ENCODE measurements at places on chromosomes 6 and 20.

GRCh38 chr20:57287007-57287880, 20.8 kb upstream of the BMP7 start:
- DNase-seq = no peak

DNA sequence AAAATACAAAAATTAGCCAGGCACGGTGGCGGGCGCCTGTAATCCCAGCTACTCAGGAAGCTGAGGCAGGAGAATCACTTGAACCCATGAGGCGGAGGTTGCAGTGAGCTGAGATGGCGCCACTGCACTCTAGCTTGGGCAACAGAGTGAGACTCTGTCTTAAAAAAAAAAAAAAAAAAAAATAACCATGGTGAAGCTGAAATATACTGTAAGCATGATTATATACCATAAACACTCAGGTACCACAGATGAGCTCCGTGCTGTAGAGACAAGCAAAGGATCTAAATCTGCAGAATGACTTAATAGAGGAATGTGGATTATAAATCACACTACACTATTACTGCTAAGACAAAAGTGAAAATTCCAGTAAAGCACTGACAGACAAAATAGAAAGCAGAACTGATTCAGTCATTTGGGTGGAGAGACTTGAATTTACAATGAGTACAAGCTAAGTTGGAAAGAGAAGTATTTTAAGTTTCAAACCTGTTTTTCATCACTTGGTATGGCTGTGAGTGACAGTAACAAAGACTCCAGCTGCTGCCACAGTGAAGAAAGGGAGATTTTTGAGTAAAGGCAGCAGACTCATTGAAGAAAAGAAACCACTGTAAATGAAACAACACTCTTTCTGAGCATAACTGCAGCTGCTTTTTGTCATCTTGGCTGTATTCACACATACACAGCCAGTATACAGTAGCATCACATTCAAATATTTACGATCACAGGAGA, 322.1 kb downstream of the RNGTT start:
- DNase-seq = no peak

DNA sequence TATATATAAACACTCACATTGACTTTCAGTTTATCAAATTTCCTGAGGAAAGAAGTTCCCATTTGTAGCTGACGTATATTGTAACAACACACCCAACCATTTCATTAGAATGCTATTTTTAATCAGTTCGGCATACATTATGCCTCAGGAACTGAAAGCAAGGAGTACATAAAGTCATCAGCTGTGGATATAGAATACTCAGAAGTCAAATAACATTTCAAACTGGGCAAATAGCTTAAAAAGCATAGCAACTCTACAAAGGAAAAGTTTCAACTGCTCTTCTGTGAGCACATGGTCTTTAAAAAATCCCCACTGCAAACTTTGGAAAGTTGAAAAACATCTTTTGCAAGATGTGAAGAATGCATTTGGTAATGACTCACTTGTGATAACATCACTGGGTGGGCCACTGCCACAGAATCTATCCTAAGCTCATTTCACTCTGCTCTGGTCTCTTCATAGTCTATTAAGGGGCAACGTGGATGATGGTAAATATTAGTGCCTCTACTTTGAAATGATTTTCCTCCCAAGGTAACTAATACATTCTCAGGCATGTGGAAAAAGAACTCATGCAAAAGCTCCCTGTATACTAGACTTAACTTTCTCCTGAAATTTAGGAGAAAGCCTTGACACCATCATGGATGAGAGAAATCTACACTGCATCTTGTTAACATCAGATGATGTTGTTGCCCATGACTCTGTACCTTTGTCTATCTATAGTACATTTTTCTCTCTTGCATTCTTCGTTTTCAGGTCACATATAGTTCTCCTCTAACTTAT, 49.2 kb downstream of the FYN start:
- DNase-seq = no peak

GRCh38 chr6:109241199-109241598, 141.1 kb downstream of the CD164 start:
- no peak for DNase-seq

GRCh38 chr20:19911810-19912382, 105.3 kb upstream of the NAA20 start:
- no peak for DNase-seq

DNA sequence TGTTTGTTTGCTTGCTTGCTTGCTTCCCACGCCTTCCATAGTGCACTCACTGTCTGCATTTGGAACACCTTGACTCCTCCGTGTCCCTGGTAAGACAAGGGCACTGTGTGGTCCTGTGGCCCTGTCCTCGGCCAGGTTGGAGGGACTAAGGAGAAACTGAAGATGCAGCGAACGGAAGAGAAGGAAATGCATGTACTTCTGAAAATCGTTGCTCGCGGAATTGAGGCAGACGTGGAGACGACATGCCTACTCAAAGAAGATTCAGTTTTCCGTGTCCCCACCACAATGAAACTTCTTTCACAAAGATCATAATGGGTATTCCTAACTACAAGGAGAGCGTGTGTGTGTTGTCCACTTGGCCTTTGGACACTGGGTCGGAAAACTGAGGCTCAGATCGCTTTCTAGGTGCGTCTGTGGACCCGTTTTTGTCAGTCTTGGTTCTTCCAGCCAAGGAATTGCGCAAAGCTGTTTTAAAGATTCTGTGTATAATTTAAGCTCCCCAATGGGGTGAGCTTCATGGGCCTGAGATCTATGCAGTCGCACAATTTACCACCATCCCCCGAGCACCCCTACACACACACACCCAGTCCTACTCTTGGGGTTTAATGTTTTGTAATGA, 120.4 kb upstream of the ZNF184 start:
- DNase-seq = no peak
